ENCODE measurements at places on chromosomes 2 and 18.

GRCh38 chr2:63853527-63854310, 12.0 kb downstream of the UGP2 start:
- no peak for DNase-seq

GRCh38 chr2:106953236-106953635, 67.3 kb upstream of the ST6GAL2 start:
- no peak for DNase-seq

GRCh38 chr2:8138525-8138922, 543.3 kb upstream of the ID2 start:
- no peak for DNase-seq

- no peak for DNase-seq
These were observed 1.8 kb upstream of the PDE11A start for GRCh38 chr2:178074123-178075005.

DNA sequence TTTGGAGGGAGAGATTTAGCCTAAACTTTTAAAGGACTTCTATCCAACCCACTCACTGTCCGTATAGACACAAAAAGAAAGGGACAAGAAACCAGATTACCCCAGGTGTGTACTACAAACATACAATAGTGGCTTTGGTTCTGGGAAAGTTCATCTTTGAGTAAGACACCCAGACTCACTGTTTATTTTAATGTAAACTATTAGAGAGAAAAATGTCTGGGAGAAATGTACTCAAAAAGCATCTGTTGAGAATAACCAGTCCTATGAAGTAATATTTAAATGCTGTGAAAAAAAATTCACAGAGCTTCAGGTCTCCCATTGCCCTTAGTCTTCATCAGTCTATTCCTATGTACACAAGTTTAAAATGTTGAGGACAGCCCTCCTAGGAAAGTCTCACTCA, 107.5 kb downstream of the SLC8A1 start:
- DNase-seq: no peak

GRCh38 chr2:9287400-9288045, 80.9 kb downstream of the ASAP2 start:
- no peak for DNase-seq

DNA sequence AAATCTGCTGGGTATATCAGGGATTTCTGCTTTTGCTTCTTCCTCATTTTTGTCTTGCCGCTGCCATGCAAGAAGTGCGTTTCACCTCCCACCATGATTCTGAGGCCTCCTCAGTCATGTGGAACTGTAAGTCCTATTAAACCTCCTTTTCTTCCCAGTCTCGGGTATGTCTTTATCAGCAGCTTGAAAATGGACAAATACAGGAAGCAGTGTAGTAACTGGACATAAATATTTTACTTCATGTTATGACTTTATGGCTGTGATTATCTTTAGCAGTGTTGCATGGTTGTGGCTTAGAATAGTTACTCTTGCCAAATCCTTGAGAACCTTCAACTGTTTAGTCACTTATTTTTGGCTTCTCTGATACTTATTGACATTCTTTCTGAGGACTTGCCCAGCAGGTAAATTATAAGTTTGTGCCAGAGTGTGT, 66.2 kb upstream of the DLX2 start:
- no peak for DNase-seq

- DNase-seq: no peak
These were observed 884.6 kb downstream of the DPP10 start for GRCh38 chr2:115327061-115327460.

GRCh38 chr2:102418421-102418961, 4.5 kb upstream of the IL18RAP start:
- DNase-seq: no peak

- DNase-seq: no peak
These were observed 38.5 kb upstream of the KLF11 start for GRCh38 chr2:10004836-10005235.

GRCh38 chr2:48109491-48110204, 203.3 kb upstream of the FBXO11 start:
- no peak for DNase-seq

GRCh38 chr2:175181104-175181876, at the start of gene ATP5MC3:
Gene ATP5MC3 (minus strand): TSS chr2:175181710. CDS start chr2:175181393, 317 bp downstream.
- DNase-seq: peak; percentile 85

- DNase-seq: no peak
These were observed 51.6 kb upstream of the KYNU start for GRCh38 chr2:142825861-142826260.

DNA sequence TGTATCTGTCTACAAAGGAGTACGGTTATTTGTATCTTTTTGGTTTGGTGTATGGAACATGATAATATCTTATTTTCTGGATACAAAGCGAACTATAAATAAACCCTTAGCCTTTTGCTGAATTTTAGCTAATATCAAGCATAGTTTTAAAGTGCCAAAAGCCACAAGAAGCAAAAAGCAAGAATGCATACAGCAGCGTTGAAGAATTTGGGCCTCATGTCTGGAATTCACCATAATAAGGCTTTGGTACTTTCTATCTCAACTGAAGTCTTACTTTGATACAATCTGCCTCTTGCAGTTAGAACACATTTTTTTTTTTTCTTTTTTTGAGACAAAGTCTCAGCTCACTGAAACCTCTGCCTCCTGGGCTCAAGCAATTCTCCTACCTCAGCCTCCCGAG, 151.5 kb downstream of the ERBB4 start:
- DNase-seq: no peak

- DNase-seq: no peak
These were observed 34.9 kb downstream of the NOL4 start for GRCh38 chr18:34189656-34190435.

DNA sequence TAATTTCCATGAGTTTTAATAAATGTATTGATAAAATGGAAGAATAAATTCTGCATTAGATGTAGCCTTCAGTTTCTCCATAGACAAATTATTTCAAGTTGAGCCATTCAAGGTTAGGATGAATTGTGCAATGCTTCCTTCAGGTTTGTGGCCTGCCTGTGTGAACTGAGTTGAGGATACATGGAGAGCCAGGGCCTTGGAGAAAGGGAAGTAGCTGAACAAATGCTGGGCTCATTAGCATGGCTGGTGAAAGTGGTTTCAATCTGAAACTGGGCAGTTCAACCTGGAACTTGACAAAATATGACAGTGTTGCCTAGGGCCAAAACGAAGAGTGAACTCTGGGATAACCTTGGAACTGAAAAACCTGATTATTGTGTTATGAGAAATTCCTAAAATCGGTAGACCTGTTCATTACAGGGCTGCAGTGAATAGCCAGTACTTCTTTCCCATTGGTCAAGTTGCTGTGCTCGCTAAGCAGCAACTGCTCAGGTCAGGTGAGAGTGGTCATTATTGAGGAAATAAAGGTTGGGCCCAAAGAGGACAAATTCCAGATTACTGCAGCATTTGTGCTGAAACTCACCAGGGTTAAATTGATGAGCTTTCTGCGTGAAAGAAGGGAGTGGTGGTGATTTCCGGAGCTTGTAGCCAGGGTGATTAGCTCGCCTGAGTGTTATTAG, 12.7 kb downstream of the INPP1 start:
- no peak for DNase-seq

DNA sequence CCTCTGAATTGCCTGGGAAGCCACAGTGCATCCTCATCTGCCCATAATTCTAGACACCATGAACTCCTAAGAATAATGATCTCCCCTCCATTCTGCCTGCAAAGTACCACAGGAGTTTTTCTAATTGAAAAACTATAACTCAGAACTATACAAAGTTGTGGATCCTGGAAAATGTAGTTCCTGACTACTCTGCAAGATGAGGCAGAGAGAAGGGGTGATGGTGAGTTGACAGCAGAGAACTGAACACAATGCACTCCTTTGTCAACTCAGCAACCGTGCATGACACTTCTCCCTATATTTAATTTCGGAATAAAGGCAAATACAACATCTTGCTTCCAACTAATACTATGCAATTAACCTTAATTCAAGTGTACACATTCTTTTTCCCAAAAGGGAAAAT, 471.1 kb upstream of the FAM98A start:
- DNase-seq: no peak

DNA sequence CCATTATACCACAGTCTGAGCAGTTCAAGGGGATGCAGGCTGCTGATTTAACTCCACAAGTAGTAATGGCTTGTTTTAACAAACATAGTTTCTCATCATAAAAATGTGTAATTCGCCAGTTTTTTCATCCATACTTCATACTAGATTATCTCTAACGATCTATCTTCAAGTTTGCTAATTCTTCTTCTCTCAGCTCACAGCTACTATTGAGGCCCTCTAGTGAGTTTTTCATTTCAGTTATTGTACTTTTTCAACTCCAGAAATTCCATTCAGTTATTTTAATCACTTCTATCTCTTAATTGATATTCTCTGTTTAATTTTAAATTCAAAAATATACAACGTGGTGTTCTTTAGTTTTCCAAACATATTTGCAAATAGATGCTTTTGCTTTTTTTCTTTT, 20.1 kb upstream of the TMEM87B start:
- no peak for DNase-seq

- DNase-seq: no peak
These were observed 65.7 kb downstream of the SLC8A1 start for GRCh38 chr2:40386177-40386576.

GRCh38 chr2:233005096-233005495, 8.0 kb downstream of the NGEF start:
- no peak for DNase-seq

DNA sequence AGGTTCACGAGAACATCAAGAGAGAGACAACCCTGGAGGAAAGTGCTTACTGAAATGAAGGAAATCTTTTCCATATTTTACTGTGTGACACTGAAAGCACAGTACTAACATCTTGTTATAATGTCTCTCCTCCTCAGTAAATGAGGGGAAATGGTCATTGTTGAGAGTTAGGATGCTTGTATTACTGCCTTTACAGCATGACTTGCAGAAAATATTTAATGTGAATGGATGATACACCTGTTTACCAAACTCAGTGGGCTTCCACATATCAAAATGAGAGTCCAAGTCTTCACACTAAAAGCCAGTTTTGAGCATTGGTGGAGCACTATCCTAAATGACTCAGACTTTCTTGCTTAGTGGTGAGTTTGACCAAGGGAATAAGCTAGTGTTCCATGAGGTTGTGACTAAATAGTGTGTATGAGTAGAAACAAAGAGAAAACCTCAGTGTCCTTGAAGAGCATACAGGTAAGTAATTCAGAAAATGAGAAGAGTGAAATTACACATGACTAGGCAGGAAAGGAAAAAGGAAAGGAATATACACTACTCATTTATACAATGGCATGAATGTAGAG, 930.7 kb upstream of the CELF4 start:
- no peak for DNase-seq

DNA sequence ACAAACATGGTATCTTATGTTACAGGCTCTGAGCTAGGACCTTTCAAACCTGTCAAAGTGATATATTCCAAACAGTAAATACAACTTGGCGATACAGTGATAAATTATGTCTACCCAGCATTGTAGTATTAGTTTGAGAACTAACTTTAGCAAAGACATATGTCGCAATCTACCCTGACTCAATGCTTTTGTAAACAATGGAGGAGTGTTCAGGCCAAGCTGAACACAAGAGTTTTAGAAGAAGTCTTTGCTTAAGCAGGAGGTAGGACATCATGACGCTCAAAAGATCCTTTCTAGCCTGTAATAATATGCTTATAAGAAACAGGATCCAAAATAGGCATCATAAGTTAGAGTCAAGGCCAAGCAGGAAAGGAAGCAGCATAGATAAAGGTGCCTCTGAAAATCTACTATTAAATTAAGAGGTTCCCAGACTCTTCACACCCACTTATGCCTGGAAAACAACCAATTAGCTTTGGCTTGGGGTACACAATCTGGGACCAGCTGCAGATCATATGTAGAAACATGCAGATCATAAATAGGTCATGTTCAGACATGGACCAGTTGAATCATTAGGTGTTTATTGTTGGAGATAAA, 132.5 kb downstream of the CSRNP3 start:
- no peak for DNase-seq

DNA sequence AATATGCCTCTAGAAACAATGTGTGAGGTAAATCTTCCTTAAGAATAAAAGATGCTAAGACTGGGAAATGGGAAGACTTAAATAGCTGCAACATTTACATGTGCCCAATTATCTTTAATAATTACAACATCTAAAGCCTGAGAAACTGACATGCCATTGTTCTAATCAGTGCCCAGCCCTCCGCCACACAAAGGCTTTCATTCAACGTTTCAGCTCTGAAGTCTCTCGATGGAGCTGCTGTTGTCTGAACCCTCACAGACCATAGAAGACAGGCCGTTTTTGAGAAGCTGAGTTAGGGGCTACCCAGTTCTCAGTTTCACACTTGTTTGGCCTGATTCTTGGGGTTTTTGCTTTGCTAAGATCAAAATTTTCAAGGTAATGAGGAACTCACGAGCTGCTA, 315.4 kb upstream of the CHST9 start:
- DNase-seq: no peak

DNA sequence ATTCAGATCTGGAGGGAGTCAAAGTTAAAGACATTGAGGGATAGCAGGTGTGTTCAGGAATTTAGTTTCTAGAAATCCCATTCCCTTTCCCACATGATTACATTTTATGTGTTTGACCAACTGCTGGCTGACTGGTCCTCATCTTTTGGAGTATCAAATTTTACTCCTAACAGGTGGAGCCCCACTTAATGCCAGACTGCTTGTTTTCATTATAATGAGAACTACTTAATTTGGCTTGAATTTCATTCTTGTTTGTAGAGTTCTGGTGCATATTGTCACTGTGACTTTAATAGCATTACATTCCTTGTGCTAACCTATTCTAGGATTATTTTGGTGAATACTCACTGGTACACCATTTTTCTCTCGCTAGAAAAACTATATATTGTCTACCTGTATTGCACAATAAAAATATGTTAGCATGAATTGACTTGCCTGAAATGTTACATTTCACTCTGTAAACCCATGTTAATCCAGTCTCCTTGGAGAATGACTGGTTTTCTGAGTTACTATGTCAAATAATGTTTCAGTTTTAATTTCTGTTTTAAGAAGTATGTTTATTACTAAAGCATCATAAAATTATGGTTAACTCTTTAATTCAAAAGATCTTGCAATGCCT, 98.2 kb downstream of the TANC1 start:
- DNase-seq: no peak

DNA sequence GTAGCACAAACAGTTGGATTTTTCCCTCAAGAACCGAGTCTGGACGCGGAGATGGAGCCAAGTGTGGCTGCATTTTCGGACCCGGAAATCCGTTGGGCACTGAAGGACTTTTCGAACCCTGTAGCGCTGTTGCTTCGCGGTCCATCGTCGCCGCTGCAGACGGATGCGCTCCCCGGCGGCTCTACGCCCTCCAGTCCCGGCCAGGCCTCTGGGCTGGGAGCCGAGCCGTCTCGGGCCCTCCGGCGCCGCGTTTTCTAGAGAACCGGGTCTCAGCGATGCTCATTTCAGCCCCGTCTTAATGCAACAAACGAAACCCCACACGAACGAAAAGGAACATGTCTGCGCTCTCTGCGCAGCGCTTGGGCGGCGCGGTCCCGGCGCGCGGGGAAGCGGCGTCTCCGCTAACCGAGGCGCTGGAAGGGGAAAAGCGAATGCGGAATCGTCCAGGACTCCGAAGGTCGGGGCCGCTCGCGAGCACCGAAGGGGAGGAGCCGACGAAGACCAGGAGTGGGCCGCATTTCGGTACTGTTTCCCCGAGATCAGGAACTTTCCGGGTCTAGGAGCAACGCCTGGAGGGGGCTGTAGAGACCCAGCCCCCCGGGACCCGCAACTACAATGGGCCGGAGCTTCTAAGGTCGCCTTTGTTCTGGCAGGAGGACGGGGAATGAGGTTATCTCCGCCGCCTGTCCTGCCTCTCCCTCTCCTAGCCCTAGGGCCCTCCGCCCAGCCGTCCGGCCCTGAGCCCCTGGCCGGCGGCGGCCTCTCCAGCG, 3.2 kb downstream of the EMX1 start:
- peak; percentile 30 for DNase-seq

Measured in stimulated activated CD4-positive, alpha-beta T cell treated with anti-CD3 and anti-CD28 coated beads, TNF-alpha, amount 100 ng/mL, for 24 hours (primary cell).